NCI-H2107 (cell line): ENCODE measurements at places on chromosomes 4 and X.

DNA sequence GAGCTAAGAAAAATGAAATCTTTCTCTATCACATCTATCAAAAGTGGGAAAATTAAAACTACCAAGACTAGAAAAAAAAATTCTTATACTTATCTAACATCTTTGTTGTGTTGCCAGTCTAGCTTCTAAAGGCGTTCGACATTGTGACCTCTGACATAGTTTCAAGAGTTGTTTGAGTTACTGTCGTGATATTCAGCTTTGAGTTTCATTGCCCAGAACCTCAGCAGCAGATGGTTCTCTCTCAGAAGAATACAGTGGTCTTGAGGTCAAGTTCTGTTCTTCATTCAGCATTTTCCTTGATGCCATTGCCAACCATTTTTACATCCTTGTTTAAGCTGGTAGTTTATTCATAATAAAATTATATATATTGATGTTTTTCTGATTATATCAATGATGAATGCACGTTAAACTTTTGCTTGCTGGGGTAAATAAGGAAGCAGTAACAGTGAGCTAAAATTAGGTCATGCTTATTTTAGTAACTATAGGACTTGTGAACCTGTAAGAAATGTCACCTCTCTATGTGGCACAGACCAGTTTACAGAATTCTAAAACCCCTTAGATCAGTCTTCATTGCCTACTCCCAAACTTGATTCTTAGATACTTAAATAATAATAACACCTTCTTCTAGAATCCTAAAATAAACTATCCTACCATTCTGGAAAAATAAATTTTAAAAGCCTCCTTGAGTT is 23.1 kb upstream of the SMIM31 start:
- no peak for DNase-seq

GRCh38 chr4:138646383-138646782 is 369.2 kb upstream of the NOCT start:
- DNase-seq: no peak

DNA sequence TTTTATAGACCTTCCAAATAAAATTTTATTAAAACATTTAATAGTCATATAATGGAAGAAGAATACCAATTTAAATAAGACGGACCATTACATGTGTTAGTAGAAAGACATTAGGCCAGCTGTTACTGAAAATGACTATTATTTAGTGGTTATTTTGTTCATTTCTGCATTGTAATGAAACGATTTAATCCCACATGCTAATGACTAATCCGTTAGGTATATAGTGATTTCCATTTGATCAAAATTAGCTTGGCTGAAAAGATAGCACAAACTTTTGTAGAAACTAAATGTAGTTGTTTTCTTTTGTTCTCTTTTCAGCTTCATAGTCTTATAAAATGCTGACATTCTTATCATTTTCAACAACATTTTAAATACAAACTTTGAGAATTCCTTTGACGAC is 556.1 kb upstream of the TENM3 start:
- no peak for DNase-seq

GRCh38 chr4:1248245-1249147 is at the start of gene CTBP1:
CTBP1 (minus strand) TSS chr4:1249130; CDS start chr4:1241331, 7,799 bp downstream.
- DNase-seq: peak; percentile 44

- DNase-seq: no peak
These were observed 57.5 kb upstream of the SCOC start for GRCh38 chr4:140315970-140316369.

- no peak for DNase-seq
These were observed 14.7 kb upstream of the ATP8A1 start for GRCh38 chr4:42671431-42672194.

GRCh38 chrX:124421898-124422655 is 75.7 kb downstream of the SH2D1A start:
- no peak for DNase-seq

- DNase-seq: no peak
These were observed 229.9 kb upstream of the CPEB2 start for GRCh38 chr4:14772388-14772787.

DNA sequence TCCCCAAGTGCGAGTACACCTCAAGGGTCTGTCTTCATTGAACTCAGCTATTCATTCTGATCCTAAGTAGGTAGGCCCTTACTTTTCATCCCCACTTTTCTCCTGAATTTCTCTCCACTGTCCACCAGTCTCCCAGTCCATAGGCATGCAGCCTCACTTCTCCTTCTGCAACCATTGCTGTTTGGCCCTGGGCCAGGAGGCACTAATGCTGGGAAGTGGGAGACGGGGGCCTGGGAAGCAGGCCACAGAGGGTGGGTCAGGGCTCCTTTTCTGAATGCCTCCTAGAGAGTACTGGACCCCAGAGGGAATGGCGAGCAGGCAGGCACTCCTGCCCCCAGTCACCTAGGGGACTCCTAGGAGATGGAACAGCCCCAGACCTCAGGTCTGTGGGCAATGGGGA is 203.5 kb upstream of the RPL34 start:
- DNase-seq: no peak

DNA sequence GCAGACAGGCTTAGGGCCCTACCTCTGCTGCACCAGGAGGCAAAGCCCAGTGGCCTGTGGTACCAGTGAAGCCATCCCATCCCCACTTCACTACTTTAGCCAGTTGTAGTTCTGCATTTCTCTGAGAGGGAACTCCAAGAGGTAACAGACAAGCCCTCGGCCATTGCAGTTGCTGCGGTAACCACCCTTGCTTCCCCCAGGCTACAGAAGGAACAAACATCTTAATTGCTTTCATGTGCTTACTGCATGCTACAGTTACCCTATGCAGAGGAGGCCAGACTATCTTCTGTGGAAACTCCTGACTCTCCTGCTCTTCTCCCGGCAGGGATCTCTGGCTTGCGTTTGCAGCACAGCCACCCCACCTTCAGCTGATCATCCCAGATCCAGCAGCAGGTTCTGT is 67.8 kb downstream of the SPIN4 start:
- no peak for DNase-seq

DNA sequence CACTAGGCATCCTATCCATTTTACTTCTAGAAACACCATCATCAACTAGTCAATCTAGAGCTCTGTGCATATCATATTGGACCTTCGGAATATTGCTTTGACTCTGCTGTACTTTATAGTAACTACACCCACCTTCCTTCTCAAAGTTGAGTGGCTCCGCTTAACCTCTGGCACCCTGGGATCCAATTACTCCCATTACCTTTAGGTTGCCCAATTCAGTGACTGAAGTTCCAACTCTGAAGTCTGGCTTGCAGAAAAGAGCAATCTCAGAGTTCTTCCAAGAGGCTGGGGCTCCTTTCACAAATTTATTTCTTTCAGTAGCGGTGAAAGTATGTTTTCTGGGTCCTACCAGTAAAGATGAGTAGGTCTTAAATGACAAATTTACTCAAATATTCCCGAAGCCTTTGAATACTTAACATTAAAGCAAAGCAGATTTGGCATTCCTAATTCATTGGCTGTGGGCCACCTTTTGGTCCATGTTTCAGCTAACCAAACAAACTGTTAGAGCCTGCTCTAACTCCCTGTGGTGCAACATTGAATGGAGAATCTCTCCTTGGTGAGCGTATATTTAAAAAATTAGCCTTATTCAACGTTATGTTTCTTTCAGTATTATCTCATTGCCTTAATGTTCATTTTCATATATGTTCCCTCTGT is 1215.8 kb downstream of the RAPGEF2 start:
- DNase-seq: no peak

- DNase-seq: no peak
These were observed 195.4 kb downstream of the ANAPC10 start for GRCh38 chr4:144902614-144903013.

- no peak for DNase-seq
These were observed 557.6 kb upstream of the DIPK2B start for GRCh38 chrX:45758319-45758718.

DNA sequence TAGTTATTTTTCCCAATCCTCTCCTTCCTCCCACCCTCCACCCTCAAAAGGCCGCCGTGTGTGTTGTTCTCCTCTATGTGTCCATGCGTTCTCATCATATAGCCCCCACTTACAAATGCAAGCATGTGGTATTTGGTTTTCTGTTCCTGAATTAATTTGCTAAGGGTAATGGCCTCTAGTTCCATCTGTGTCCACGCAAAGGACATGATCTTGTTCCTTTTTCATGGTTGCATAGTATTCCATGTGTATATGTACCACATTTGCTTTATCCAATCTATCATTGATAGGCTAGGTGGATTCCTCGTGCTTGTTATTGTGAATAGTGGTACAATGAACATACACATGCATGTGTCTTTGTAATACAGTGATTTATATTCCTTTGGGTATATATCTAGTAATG is 1193.7 kb downstream of the RPA4 start:
- no peak for DNase-seq

DNA sequence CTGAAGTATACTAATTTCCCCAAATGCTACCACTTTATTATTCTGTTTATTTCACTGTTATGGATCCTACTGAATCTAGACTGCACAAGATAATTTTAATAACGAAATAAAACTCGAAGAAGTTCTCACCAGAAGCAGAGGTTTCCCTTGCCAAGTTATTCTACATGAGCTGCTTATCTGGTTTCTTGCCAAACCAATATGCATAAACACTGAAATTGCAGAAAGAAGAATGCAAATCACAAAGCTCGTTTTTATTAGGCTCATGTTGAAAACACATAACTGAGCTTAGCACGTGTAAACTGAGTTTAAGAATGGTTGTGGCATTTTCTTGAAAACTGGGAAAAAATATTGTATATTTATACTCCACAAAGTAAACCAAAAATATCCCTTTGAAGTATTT is 35.9 kb downstream of the GRID2 start:
- no peak for DNase-seq

GRCh38 chrX:2374086-2374485 is 126.7 kb downstream of the DHRSX start:
- no peak for DNase-seq

DNA sequence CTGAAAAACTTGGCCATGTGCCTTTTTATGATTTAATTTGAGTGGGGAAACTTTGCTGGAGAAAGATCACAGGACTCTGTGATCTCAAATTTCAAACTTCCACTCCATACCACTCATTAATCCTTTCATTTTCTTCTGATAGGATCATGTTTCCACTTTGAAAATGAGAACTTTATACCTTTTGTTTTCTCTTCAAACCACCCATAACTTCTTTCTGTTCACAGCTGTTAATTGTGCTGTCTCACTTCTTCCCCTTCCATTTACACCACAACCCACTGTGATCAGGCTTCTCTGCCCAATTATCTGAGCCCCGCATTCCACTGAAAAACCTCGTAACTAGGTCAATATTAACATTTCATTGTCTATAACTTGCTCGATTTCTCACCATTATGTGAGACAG is 47.0 kb upstream of the ARSJ start:
- no peak for DNase-seq

DNA sequence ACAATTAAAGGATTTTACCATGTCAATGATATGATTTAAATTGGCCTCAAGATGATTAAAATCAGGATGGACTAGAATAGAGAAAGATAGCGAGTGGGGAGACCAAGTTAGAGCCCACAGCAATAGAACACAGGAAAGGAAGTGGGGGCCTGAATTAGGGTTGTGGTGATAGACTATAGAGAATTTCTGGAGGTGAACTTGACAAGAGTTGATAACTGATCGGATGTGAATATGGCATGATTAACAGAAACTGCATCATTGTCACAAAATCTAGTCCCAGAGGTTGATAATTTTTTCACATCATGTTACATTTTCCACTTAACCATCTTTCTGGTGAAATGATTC is 26.3 kb upstream of the TRPC3 start:
- no peak for DNase-seq
